ENCODE measurements at places on chromosomes 5 and 9.

- DNase-seq: no peak
These were observed 8.0 kb downstream of the EGFL7 start for GRCh38 chr9:136670576-136671253.

DNA sequence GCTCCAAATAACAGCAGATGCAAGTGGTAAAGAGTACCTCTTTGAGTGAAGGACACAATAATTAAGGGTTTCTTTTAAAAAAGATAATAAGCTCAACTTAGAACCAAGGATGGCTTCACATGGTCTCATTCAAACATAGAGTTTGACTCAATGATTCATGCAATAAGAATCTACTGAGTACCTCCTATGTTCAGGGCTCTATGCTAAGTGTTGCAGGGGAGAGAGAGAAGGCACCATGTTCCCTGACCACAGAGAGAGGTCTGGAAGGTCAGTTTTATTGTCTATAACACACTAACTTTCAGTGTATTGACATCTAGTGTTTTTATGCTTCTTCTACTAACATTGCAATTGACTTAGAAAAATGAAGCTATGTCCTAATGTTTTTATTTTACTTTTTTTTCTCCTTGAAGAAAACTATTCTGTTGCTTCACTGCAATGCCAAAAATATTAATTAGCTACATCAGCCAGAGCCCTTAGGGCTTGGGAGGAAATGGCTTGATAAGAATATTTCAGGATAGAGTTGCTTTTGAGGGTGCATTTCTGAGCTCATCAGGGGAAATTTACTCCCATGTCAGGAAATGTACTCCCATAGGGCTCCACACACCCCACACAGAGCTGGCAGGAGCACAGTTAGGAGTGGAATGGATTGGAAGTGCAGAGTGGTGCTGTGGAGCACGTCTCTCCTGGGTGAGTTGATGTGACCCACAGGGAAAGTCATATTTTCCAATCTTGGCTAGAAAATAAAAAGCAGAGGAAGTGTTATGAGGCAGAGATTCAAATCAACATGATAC, 106.6 kb downstream of the PDE8B start:
- no peak for DNase-seq

- no peak for DNase-seq
These were observed 95.7 kb downstream of the KCNT1 start for GRCh38 chr9:135797507-135798262.

DNA sequence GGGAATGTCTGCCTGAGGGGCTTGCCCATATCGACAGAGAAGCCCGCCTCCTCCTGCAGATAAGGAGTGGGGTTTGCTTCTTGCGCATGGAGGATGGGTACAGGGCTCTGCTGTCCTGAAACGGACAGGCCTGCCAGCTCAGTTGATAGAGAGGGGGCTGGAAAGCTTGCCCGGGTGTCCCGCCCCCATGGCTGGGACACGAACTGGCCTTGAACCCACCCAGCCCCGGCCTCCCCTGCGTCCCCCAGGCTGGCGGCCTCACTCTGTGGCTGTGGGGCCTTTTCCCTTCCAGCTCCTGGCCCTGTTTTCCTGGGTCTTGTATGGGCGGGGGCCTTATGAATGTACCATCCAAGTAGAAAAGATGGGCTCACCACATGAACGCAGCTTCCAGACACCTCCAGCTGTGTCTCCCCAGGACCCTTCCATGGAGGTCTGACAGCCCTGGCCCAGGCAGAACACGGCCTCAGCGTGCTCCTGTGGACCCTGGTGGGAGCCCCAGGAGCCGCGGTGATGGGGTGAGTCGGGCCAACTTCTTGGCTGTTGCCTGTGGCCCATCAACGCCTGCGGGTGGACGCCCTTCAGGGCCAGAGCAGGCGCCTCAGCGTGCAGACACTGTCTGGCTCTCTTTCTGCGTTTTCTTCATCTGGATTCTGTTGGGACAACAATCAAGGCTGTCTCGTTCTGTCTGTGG, 15.9 kb upstream of the SLC2A6 start:
- DNase-seq: no peak

GRCh38 chr5:148719605-148720004, 65.3 kb upstream of the HTR4 start:
- DNase-seq: no peak

- no peak for DNase-seq
These were observed 42.2 kb upstream of the FSD1L start for GRCh38 chr9:105405514-105406131.

DNA sequence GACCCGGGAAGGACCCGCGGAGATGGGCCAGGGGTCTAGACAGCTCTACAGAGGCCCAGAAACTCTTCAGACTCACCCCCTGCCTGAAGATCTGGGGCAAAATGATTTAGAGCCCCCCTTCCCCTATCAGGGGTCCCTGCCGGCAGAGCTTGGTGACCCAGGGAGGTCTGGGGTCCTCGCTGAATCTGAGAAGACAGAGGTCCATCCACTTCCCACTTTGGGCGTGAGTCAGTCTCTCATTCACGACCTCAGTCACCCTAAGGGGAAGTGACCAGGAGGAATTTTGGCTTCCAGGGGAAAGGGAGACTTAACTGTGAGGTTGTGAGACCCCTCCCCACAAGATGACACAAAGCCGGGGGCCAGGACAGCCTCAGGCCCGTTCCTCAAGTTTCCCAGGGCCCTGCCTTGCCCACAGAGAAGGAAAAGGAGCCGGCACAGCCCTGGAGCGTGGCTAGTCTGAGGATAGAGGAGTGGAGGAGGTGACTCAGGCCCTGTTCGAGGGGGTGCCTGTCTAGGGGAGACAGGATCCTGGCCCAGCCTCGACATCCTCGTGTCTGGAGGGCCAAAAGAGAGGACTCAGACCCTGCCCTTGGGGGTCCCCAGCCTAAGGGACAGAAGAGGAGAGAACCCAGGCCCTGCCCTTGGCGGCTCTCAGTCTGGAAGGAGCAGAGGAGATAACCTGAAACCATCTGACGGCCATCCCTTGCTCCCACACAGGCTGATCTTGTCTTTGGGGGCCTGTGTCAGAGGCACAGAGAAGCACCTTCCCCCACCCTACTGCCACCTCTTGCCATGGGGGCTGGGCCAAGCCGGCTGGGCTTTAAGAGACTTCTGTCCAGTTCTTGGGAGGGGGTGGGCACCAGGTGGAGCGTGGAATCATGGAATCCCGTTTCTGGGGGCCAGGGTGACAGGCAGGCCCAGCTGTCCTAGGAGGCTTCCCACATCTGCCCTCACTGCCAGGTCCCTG, 889 bp downstream of the PDLIM4 start:
- DNase-seq: no peak

GRCh38 chr9:136012651-136013050, 51.5 kb upstream of the UBAC1 start:
- no peak for DNase-seq

GRCh38 chr9:87107072-87107471, 159.8 kb upstream of the GAS1 start:
- no peak for DNase-seq

DNA sequence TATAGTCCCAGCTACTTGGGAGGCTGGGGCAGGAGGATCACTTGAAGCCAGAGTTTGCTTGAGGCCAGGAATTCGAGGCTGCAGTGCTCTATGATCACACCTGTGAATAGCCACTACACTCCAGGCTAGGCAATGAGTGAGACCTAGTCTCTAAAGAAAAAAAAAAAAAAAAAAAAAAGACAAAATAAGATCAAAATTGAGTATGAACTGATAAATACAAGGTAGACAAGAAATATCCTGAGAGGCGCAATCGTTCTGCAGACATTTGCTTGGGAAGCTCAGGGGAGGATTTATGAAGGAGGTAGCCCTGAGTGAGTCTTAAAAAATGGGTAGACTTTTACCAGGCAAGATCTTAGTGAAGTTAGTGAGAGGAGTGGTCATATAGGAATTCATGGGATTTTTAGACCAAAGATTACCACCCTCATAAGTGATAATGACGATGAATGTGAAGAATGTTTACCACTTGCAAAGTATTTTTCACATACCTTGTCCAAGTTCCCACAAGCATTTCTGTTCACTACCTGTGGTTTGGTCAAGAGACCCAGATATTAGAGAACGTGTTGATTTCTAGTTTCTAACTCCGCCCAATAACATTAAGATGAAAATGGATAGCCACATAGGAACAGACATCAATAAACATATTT, 4.4 kb downstream of the PDCD1LG2 start:
- DNase-seq: no peak

Measured in hypothalamus (tissue), 51 donors.